ENCODE measurements at places on chromosomes 4 and X.

GRCh38 chr4:119666653-119667091 is 38.1 kb upstream of the PDE5A start:
- no peak for DNase-seq

DNA sequence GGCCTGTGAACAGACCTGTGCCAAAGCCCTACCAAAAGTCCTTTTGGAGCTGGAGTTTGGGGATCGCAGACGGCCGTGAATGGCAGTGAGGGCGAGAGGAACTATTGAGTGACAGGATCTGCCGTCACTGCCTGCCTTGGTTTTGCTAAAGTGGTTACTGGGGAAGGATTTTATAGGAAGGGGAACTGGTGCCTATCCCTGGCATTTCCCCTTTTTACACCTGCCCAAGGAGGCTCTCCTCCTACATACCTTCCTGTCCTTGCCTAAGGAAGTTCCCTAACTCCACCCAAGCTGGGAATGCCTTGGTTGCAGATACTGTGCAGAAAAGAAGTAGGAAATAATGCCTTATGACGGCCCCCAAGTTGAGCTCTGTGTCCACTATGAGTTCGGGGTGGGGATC is 14.5 kb downstream of the LONRF3 start:
- DNase-seq = no peak

- no peak for DNase-seq
Observed at GRCh38 chr4:88240297-88240714, 44.1 kb downstream of the PPM1K start.

DNA sequence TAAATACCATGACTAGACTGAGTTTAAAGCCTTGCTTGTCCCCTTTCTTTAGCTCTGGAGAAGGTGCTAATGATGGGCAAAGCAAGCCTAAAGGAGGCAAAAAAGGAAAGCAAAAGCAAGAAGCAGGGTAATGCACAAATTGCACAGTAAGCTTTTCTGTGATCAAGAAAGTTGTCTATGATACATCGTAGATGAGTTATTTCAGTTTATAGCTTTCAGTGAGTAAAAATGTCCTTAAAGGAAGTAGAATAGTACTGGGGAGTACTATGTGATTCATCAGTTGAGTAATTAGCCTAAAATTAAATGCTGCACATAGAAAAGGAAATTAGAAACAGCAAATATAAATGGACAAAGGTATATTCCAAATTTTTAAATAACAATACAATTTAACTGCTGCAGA is 50.2 kb upstream of the PDE5A start:
- DNase-seq = no peak

GRCh38 chr4:123913598-123913997 is 517.0 kb downstream of the SPRY1 start:
- DNase-seq = no peak

- DNase-seq = no peak
Observed at GRCh38 chr4:54719378-54719777, 61.6 kb downstream of the KIT start.

DNA sequence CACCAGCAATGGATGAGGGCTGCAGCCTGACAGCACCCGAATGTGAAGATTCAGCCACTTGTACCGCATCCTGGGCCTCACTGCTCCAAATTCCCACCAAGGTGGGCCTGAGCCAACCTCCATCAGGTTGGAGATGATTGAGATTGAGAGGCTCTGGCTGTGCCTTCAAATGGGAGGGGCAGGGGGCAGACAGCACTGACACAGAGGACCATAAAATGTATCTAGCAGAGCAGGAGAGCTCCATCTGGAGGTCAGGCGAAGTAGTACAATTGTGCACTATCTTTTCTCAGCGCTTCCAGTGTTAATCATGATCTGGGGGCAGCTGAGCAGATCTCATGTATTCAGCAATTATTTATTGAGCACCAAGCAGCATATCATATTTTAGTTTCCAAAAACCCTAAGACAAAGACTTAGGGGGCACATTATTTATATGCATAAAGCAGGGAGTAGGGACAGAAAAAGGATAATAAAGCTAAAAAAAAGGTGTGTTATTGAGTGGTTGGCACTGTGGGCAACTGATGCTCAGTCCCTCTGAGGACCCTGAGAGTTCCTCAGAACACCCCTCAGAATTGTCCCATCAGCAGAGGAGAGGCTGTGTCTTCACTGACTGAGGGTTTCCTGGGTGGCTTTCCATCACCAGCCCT is 31.6 kb upstream of the C1QTNF7 start:
- DNase-seq = no peak

DNA sequence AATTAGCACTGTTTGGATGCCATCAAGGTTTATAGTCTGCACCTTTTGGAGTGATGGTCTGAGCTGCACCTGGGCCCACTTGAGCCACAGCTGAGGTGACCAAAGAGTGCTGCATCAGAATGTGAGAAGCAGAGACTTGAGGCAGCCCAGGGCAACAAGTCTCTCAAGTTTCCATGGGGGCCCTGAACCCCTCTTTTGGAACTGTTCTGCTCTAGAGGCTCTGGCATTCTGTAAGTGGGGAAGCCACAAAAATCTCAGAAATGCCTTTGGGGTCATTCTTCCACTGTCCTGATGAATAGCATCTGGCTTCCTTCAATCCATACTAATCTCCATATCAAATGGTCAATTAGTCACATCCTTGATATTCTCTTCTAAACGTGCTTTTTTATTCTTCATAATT is 298.4 kb upstream of the MAOA start:
- DNase-seq = no peak

DNA sequence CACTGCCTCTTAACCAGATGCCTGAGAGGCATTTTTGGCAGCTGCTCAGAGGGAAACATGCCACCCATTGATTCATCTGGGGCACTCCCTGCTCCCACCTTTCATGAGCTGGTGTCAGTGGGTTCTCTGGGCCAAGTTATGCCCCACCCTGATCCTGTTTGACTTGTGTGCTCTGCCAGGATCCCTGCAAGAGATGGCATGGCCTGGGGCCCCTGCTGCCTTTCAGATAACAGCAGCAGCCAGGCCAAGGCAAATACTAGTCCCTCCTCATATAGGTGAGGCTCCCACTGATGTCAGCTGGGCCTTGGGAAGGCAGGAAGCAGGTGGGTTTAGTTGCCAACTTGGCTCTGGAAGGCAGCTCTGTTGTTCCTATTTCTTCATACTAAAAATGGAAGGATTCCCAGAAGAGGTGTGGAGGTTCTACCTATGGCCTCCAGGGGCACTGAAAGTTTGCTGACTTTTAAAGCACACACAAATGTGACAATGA is 192.9 kb upstream of the RBPJ start:
- no peak for DNase-seq

DNA sequence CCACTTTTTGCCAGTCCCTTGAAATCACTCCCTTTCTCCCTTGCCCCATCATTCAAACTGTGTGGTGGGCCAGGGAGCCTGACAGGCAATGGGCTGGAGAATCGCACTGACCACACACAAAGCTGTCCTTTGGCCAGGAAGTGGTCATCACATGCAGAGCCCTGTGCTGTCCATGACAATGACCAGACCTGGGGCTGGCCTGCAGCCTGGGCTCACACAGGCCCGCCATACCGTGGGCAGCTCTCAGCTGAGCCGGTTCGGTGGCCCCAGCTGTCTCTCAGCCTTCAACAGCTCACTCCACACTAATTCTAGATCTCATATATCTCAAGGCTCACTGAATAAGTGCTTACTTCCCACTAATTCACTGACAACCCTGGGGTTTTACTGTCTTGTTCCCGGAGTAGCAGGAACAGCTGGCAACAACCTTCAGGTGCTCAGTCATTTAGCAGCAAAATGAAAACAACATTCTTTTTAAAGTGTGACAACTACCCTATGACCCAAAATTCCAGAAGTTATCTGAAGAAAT is 48.0 kb downstream of the USP46 start:
- no peak for DNase-seq

GRCh38 chrX:53195401-53195800 is 29.6 kb downstream of the KDM5C start:
- no peak for DNase-seq

GRCh38 chrX:100076031-100076430 is 334.0 kb downstream of the PCDH19 start:
- DNase-seq = no peak

DNA sequence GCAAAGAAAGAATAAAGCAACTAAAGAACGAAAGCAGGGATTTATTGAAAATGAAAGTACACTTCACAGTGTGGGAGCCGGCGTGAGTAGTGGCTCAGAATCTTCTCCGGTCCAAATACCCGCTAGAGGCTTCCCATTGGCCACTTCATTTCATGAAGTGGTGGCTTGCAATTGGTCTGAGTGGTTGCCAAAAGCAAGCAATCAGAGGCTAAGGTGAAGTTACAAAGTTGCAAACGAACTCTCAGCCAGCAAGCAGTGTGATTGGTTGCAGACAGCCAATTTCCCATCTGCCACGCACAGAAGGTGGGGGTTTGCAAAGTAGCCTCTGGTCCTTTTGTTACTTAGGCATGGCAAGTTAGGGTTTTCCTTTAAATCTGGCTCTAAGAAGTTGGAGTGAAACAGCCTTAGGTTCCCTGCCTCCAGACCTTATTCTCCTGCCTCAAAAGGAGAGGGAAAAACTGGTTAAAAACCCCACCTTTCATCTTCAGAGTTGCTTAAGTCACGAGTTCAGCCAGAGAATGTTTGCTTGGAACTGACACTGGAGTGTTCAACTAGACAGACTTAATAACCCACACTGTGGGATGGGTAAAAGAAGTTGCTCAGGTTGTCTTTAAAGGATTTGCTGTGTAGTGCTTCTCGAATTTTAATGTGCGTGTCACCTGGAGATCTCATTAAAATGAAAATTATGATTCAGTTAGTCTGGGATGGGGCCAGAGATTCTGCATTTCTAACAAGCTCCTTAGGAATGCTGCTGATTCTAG is 6.9 kb upstream of the CLOCK start:
- no peak for DNase-seq

GRCh38 chrX:124910611-124911010 is 409.1 kb upstream of the TEX13C start:
- no peak for DNase-seq

GRCh38 chr4:34182306-34182705 is 2062.0 kb downstream of the ARAP2 start:
- no peak for DNase-seq

DNA sequence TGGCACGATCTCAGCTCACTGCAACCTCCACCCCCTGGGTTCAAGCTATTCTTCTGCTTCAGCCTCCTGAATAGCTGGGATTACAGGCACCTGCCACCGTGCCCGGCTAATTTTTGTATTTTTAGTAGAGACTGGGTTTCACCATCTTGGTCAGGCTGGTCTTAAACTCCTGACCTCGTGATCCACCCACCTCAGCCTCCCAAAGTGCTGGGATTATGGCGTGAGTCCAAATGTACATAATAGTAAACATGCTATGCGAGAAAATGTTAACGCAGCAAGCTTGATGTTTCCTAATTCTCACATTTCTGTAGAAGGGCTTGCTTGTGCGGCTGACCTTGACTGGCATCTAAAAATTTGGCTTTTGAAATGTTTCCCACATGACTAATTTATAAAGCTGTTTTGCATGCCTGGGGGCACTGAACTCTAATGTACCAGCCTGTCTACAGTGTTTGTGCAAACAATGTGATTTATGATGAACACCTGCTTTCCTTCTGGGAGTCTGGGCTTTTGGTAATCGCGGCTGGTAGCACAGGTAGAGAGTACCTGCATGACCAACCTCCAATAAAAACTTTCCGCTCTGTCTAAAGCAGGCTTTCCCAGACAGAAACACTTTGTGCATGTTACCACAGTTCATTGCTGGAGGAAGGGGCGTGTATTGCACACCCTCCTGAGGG is 216.8 kb downstream of the IL15 start:
- no peak for DNase-seq

GRCh38 chr4:157992038-157992705 is 180.7 kb downstream of the GASK1B start:
- peak; percentile 80 for DNase-seq

DNA sequence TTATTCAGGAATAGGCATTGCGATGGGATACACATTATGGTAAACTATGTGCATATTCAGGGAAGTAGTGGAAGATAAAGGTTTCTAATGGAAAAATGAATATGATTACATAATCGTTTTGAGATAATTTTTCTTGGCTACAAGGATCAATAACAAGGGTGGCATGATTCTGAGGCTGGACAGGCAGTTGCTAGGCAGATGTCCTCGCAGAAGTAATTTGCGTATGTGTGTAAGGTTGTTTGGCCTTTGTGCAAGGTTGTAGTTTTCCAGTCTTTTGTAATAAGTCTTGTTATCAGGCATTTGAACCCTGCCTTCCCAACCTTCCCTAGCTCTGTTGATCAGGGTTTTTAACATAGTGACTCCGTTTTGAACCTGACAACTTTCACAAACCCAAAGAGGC is 59.7 kb downstream of the RGS12 start:
- DNase-seq = no peak

DNA sequence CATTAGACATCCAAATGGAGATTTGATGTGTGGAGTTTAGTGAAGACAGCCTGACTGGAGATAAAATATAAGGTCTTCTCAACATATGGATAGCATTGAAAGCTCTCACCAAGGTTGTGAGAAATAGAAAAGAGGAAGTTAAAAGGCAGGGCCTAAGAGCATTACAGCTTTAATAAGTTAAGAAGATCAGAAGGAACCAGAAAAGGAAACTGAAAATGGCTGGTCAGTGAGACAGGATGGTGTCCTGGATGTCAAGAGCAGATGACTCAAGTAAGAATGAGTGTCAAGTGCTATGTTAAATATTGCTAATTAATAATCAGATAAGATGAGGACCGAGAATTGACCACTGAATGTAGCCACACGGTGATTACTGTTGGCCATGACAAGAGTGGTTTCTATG is 642.9 kb downstream of the STPG2 start:
- DNase-seq = no peak

DNA sequence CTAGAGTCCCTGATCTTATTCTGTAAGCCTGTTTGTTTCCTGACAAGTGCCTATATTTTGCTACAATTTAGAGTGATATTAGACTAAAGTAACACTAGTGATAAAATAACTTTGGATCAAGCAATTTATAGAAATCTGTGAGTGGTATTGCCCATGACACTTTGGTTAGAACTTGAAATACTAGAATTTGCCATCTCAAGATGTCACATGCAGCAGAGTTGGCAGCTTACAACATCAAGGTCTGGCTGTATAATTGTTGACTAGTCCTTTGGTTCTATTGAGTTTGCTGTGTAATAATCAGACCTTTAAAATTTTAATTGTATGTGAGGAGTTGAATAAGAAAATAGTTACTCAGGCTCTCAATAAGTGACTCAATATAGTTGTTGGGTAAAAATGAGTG is 167.1 kb downstream of the RAPGEF2 start:
- no peak for DNase-seq

- DNase-seq = peak; percentile 21
Observed at GRCh38 chrX:137031517-137032340, 2.1 kb downstream of the GPR101 start.

- DNase-seq = no peak
Observed at GRCh38 chrX:10747975-10748374, 127.6 kb upstream of the MID1 start.

- no peak for DNase-seq
Observed at GRCh38 chr4:152321923-152322322, 214.0 kb downstream of the FBXW7 start.

- DNase-seq = no peak
Observed at GRCh38 chrX:140177821-140178220, 212.5 kb upstream of the CXorf66 start.

DNA sequence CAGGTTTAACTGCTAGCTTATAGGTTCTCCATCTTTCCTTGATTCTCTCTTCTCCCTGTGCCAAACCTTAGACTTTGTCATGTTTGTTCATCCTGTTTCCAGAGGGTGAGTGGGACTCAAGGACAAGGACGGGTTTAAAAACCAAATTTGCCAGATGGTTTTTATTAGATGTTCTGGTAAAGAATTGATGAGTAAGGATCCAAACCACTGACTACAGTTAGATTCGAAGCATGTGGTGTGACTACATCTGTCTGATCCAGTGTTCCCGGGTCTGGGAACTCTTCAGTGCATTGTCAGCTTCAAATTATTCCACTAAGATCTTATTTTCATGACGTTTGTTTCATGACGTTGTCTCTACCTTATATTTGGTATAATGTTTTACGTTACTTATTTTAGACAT is 37.5 kb downstream of the MTMR1 start:
- no peak for DNase-seq
